HFF-Myc (cell line): ENCODE measurements at places on chromosomes 7 and 10.

DNA sequence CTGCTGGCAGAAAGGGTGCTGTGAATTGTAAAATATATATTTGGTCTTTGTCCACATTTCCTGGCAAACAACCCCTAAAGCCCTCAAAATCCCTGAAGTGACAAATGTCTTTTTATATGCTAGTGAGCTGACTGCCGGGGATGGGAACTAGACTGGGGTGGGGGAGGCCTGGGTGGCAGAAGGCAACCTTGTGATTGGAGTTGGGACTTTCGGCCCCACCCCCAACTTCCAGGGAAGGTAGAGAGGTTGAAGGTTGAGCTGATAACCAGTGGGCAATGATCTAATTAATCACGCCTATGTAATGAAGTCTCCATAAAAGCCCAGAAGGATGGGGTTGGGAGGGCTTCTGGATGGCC is 2.7 kb downstream of the EPHA1 start:
- DNase-seq = no peak

GRCh38 chr10:113618338-113618737 is 45.5 kb downstream of the NRAP start:
- DNase-seq = no peak

- no peak for DNase-seq
Observed at GRCh38 chr7:135993950-135994349, 16.8 kb upstream of the MTPN start.

DNA sequence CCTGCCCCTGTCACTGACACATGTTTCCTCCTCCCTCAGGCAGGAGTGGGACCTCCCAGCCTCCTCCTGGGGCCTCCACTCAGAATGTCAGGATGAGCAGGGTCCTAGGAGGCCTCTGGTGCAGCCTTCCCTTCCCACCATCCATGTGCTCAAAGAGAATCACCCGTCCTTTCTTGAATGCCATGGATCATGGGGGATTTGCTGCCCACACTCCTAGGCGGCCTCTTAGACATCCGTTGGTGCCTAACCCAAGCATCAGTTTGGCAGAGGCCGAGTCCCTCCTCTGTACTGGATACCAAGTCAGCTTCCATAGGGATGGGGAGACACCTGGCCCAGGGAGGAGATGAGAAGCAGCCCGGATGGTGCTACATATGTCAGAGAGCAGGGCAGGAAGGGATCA is 7.0 kb downstream of the NOS3 start:
- no peak for DNase-seq

DNA sequence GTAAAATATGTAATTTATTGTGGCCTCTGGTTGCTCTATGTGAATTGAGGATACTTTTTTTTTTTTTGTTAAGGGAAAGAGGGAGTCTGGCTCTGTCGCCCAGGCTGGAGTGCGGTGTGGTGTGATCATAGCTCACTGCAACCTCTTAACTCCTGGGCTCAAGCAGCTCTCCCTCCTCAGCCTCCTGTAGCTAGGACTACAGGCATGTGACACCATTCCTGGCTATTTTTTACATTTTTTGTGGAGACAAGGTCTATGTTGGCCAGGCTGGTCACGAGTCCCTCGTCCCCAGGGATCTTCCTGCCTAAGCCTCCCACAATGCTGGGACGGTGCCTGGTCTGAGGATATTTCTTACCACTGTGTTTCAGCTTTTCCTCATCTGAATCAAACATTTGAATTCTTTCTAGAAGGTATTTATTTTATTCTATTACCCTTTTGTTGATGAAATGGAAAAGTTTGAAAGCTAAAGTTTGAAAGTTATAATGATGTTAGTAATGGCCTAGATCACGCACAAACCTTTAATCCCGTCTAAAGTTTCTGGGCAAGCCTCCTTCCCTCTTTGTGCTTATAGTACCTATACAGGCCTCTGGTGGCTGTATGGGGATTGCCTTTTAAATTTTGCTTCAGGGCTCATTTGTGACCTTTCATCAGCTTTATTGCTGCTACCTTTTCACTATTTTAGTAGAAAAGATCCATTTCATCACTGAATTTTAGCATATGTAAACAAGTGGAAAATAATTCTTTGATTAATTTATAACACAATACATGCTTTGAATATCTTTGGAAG is 2.0 kb downstream of the IFRD1 start:
- DNase-seq = no peak

DNA sequence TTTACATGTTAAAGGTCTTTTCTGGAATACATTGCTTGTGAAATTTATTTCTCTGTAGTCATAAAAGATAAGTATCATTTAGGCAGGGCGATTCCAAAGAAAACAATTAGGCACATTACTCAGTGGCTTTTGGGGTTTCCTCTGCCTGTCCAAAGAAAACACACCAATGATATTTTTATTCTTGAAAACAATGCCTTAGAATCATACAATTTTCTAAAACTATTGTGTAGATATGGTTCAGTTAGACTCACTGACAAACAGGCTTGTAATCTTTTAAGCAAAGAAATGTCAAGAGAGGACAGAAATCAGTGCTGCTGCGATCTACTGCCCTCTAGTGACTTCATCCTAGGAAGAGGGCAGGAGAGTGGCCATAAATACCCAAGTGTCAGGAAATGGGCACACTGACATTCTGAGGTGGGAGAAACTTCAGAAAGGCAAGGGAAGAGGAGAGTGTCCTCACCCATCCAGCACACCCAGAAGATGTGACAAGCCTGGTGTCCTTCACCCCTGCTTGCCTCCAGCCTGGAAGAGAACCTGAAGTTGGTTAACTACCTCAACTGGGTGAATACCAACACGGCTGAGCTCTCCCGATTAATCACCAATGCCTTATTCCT is 120.5 kb downstream of the GALNT11 start:
- DNase-seq = peak; percentile 9

- no peak for DNase-seq
Observed at GRCh38 chr7:30062587-30062986, 34.4 kb downstream of the PLEKHA8 start.

DNA sequence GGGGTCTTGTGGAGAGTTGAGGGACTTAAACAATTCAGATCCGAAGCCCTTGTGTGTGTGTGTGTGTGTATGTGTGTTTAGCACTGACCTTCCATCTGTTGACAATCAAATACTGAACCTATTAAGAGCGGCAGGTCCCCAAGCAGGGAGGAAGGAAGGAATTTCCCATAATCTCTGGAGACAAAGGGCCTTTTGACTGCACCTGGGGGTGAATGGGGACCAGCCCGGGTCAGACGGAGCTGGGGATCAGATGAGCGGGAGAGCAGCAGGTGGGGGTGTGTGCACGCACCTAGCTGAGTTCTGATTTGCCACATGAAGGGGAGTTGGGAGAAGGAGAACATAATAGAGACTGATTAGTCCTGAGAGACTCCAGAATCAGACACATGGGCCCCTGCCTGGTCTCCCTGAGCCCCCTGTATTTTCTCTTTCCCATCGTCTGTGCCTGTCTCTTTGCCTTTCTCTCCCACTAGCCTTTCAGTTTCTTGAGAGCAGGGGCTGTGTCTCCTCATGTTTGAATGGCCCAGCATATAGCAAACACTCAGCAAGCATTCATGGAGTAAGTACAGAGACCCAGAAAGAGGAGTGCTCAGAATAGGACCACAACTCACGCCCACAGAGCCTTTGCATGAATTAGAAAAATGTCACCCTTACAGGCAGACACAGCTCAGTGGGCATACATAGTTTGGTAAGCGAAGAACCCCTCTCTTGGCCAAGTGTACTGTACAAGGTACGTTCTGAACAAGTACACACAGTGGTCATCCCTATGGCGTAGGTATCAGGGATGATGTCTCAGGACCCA is 288.3 kb upstream of the HABP2 start:
- DNase-seq = no peak

- peak; percentile 33 for DNase-seq
Observed at GRCh38 chr10:30581779-30582380, 47.7 kb downstream of the LYZL2 start.

DNA sequence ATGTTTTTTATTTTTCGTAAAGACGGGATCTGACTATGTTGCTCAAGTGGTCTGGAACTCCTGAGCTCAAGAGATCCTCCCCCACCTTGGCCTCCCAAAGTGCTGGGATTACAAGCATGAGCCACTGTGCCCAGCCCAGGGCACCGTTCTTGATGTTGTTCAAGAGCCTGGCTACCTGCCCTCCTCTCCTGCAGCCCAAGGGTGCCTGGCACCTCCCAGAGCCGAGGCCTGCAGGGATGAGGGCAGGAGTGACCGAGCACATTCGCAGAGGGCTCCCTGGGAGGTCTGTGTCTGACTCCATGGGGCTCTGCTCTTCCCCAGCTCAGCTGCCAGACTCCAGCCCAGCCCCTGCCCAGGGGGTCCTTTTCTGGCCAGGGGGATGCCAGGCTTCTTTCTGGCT is 15.4 kb downstream of the SH2B2 start:
- no peak for DNase-seq

GRCh38 chr7:2894118-2894940 is 50.2 kb upstream of the GNA12 start:
- no peak for DNase-seq

GRCh38 chr7:84176716-84177115 is 17.9 kb downstream of the SEMA3A start:
- DNase-seq = no peak

DNA sequence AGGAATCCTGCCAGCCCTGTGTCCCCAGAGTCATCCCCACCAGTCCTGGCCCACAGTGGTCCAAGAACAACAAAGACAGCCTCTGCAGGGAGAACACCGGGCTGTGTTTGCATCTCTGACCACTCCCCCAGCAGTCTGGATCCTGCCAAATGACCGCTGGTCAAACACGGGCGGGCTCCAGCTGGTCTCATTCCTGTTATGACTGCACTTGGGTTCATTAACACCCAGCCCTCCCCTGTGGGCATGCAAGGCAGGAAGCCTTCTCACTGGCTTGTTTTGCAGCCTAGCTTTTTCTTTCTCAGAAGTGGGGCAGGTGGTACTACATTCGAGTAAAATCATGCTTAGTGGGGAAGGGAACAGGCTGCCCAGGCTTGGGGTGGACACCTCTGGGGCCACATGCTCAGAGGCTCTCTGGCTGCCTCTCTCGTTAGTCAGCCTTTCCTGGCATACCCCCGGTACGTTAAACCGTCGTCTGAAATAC is 190.0 kb downstream of the PLXNA4 start:
- DNase-seq = no peak

DNA sequence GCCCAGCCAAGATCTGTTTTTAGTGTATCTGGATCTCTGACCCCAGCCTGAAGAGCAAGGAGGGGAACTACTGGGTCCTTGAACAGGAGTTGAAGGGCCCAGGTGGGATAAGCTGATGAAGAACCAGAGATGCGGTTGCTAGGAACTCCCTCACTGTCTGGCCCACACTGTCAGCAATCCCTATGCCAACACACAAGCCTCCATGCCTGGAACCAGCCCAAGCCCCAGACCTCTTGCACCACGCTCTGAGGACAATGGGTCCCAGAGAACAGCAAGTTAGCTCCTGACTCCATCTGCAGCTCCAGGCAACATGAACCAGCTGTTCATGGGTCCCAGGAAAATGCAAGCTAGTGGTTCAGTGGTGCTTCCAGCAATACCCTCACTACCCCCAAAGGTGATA is 2.4 kb downstream of the NAT16 start:
- DNase-seq = no peak

- DNase-seq = no peak
Observed at GRCh38 chr10:98296524-98296923, 28.5 kb upstream of the LOXL4 start.

DNA sequence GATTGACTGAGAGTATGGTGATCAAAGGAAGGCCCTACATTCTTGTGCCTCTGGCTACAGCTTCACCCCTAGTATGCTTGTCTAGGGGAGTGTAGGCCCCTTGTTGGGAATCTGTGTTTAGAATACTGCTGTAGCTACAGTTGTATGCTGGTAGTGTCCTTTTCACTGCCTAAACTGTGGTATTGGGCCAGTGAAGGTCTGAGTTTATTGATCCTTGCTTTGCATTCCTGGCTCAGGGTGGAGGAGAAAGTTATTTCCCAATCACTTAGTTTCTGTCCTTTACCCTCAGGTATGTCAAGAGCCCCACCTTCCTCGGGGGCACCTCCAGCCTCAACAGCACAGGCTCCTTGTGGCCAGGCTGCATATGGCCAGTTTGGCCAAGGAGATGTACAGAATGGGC is 6.6 kb downstream of the SEC24C start:
- DNase-seq = no peak

- no peak for DNase-seq
Observed at GRCh38 chr7:114687238-114687637, 234.7 kb upstream of the MDFIC start.

DNA sequence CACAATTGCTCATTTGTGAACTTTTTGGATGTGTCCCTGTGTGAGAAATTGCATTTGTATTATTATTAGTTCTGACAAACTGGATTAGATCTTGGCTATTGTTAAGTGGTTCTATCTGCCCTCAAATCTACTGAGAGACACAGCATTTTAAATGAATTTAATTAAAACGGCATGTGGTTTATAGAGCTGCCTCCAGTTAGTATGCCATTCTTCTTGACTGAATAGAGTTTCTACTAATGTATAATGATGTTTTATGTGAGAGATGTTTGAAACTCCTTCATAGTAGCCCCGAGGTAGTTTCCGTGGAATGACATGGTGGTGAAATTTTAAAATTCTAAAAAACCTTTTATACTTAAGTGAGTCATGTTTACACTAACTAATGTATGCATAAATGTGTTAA is 110.9 kb downstream of the DYNC1I1 start:
- no peak for DNase-seq

GRCh38 chr10:100749309-100750217 is 4.2 kb downstream of the PAX2 start:
- no peak for DNase-seq

DNA sequence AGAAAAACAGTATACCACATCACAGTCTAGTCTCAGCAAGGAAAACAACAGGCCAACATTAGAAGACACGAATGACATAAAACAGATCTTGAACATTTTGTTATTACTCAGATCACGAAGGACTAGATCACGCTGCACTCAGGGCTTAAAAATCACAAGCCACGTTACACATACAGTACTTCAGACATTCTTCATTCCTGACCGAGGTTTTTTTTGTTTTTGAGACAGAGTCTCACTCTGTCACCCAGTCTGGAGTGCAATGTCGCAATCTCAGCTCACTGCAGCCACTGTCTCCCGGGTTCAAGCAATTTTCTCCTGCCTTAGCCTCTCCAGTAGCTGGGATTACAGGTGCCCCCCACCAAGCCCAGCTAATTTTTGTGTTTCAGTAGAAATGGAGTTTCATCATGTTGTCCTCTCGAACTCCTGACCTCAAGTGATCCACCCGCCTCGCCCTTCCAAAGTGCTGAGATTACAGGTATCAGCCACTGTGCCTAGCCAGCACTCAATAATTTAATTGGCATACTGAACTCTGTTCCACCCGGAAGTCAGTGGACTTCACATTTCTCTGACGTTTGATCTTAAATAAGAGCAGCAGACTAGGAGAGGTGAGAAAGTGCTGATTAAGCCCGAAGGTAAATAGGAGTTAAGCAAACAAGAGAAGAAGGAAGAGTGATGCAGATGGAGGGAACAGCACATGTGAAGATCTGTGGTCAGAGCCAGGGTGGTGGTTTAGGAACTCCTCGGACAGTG is 3.5 kb downstream of the AIMP2 start:
- DNase-seq = no peak

GRCh38 chr7:102306916-102307677 is 20.4 kb downstream of the SH2B2 start:
- no peak for DNase-seq

- DNase-seq = no peak
Observed at GRCh38 chr10:7153750-7154149, 257.1 kb downstream of the SFMBT2 start.

- no peak for DNase-seq
Observed at GRCh38 chr7:69678494-69679187, 80.4 kb downstream of the AUTS2 start.
